ENCODE measurements at places on chromosomes 12 and 14. TPM values are rescaled to one million over a fixed set of nuclear protein-coding genes. Genes with fewer than 3 reads are reported as not detected.

DNA sequence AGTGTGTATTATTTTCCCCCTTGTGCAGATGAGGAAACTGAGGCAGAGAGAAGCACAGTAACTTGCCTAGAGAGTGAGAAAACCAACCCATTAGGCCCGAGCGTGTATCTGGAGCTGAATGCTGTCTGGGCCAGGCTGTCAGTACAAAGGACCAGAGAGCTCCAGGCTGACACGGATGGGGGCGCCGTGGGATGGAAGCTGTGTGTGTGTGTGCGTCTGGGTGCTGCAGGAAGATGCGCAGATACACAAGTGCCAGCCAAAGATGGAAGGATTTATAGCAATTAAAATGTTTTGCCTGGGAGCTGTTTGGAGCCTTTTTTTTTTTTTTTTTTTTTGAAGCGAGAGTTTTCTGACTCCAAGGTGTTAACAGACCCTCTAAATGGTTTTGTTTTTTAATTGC, 53.7 kb upstream of the GPATCH2L start:
- DNase-seq: no peak

DNA sequence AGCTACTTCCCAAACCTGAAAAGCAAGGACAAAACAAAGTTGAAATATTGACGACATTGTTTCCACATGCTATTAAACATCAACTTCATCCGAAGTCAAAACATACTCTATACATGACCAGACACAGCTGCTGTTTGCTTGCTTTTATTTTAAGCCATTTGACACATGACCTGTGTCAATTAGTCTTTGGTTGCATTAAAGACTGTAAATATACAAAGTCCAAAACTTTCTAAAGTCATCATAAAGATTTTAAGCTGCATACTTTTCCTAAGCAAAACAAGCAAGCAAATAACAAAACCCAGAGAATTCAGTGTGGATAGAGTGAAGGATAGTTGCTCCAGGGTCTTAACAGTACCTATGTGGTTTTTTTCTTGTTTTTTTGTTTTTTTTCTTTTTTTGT, 21.8 kb downstream of the HAL start:
- no peak for DNase-seq

- no peak for DNase-seq
Measured at GRCh38 chr14:98170575-98170974, 1101.4 kb downstream of the BCL11B start.

DNA sequence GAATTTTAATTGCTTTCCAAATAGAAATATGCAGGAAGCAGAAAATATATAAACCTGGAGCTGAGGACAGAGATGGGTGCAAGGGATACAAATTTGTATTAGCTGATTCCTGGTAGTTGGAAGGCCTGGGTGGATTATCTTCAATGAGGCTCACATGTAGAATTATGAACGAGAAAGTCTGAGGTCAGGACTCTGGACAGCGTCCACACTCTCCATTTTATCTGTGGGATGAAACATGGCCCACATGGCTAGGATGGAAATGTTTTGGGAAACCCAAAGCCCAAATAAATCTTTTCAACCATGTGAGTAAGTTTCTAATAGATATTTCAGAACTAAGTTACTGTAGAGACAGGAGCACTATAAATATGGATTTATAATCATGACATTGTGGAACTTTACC, 256.1 kb downstream of the APAF1 start:
- peak; percentile 14 for DNase-seq

GRCh38 chr14:103626146-103626850, 2.7 kb upstream of the KLC1 start:
- no peak for DNase-seq

GRCh38 chr14:97802430-97803373, 1005.5 kb downstream of the VRK1 start:
- peak; percentile 27 for DNase-seq

- DNase-seq: no peak
Measured at GRCh38 chr12:124252964-124253363, 41.9 kb upstream of the RFLNA start.

GRCh38 chr12:93609281-93610192, 37.1 kb downstream of the SOCS2 start:
- no peak for DNase-seq

GRCh38 chr12:5138256-5138655, 94.6 kb downstream of the KCNA5 start:
- DNase-seq: no peak

GRCh38 chr14:69289811-69290520, 30.0 kb downstream of the GALNT16 start:
- no peak for DNase-seq

DNA sequence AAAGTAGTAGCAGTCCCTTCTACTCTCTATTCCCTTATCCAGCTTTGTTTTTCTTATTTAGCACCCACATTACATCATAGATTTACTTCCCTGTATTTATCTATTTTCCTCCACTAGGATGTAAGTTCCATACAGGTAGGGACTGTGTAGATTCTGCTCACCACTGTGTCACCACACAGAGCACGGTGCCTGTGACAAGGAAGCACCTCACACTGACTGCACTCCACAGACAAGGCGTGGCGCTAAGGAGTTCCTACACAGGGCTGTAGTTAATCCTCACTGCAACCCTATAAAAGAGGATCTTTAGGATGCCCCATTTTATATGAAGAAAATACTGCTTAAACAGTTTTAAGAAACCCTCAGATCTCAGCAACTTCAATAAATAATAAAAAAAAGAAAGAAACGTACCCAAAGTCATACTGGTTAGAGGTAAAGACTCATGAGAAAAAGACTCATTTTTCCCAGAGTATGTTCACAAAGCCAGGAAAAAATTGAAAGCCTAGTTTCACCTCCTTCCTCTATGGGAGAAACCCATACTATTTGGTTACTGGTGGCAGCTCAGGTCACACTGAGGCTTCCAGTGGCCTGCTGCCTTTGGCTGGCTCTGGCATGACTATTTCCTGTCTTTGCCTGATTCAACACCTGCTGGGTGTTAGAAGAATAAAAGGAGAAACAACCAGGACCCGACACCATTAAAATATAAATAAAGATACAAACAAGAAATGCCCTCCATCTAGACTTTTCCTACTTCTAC, 36.9 kb downstream of the RAD9B start:
- no peak for DNase-seq

DNA sequence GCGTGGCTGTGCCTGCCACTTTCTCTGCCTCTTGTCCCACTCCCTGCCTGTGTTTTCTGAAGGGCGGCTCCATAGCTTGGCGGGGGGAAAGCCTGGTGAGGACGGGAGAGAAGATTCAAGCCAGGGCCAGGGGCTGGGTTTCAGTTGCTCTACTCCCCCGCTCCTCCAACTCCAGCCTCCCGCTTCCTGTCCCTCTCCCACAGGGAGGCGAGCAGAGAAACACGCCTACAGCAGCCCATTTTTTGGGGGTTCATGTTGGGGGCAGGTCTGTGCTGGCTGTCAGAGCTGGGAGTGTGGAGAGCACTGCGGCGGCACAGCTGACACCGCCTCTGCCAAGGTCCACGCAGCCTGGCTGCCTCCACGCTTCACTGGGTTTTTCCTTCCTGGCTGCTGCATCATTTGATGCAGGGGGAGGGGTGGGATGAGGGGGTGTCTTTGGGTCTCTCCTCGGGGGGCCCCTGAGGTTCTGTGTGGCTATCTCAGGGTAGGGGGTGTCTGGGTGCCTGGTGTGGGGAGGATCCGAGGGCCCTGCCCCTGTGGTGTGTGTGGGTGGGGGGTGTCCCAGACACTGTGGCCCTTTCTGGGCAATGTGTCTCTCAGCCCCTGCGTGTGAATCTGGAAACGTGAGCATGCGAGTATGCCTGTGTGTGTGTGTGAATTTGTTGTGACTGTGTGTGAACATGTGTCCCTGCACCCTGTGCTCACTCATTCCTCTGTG, 10.7 kb upstream of the KRT80 start:
- no peak for DNase-seq

DNA sequence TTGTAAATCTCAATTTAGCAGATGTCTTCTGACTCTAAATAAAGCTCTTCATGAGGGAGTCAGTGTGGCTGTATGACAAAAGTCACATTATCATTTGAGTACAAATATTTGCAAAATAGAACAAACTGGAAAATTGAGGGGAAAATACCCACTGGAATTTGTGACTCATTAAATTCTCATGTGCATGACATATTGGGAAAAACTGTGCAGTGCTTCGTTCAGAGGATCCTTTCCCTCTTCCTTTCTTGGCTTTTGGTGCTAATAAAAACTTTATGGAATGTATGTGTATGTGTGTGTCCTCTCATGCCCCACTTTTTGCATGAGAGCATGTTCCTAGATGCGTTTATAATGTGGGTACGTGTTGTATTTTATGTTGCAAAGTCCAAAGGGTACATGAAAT, 267.8 kb downstream of the KTN1 start:
- DNase-seq: no peak

GRCh38 chr12:120822832-120823503, 81.2 kb downstream of the SPPL3 start:
- DNase-seq: no peak

DNA sequence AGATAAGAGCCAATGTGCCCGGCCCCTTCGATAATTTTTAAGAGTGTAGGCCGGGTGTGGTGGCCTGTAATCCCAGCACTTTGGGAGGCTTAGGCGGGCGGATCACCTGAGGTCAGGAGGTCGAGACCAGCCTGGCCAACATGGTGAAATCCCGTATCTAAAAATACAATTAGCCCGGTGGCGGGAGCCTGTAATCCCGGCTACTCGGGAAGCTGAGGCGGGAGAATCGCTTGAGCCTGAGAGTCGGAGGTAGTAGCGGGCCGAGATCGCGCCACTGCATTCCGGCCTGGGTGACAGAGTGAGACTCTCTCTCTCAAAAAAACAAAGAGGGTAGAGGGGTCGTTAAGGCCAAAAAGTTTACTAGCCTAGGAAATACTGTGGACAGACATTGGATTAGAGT, 2.6 kb downstream of the KRAS start:
- DNase-seq: no peak

GRCh38 chr12:111066744-111067437, 146.5 kb upstream of the MYL2 start:
- no peak for DNase-seq

GRCh38 chr14:80940146-80940545, 1.4 kb downstream of the CEP128 start:
- DNase-seq: no peak

- no peak for DNase-seq
Measured at GRCh38 chr14:100033347-100034075, 31.7 kb upstream of the EVL start.

GRCh38 chr14:33350366-33350990, 411.8 kb downstream of the NPAS3 start:
- no peak for DNase-seq

- DNase-seq: no peak
Measured at GRCh38 chr12:116194935-116195431, 82.5 kb downstream of the MED13L start.

- DNase-seq: peak; percentile 74
Measured at GRCh38 chr14:53953828-53954550, 2.6 kb downstream of the BMP4 start.

GRCh38 chr12:81212996-81213696, 135.3 kb downstream of the ACSS3 start:
- DNase-seq: no peak

GRCh38 chr12:12648951-12649650, 37.4 kb downstream of the CREBL2 start:
- DNase-seq: no peak

- peak; percentile 92 for DNase-seq
Measured at GRCh38 chr12:10212739-10213131, at the start of gene GABARAPL1. GABARAPL1 (plus strand) TSS chr12:10212877; CDS start chr12:10213130, 253 bp downstream.

GRCh38 chr14:54550514-54550913, 16.4 kb upstream of the SAMD4A start:
- no peak for DNase-seq

- no peak for DNase-seq
Measured at GRCh38 chr14:91477388-91477787, 32.7 kb downstream of the PPP4R3A start.

DNA sequence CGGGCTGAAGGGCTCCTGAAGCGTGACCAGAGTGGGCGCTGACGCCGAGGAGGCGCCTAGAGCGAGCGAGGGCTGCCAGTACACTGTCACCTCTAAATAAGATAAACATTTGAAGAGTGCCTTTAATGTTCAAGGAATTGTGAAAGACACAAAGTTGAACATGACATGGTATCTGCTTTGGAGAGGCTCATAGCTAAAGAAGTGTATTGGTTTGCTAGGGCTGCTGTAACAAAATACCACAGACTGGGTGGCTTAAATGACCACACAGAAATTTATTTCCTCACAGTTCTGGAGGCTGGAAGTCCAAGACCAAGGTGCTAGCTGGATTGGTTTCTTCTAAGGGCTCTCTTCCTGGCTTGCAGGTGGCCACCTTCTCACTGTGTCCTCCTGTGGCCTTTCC, 33.7 kb upstream of the NUBPL start:
- no peak for DNase-seq

DNA sequence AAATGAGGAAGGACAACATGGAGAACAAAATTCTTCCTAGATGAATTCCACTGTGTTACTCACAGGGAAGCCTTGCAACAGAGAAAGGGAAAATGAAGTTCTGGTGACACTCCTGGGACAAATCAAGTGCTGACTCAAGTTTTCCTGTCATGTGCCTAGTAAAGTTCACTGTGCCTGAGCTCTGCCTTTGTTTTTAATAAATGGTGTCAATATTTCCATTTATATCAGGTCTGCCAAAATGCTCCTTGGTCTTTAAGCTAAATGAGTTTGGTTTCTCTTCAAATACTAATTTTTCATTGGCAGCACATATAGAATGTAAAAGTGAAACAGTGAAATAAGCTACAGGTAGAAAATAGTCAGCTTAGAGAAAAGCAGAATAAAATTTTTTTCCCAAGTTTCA, 33.0 kb downstream of the HIGD1C start:
- peak; percentile 74 for DNase-seq

GRCh38 chr12:110349514-110350151, 53.9 kb downstream of the ANAPC7 start:
- no peak for DNase-seq

DNA sequence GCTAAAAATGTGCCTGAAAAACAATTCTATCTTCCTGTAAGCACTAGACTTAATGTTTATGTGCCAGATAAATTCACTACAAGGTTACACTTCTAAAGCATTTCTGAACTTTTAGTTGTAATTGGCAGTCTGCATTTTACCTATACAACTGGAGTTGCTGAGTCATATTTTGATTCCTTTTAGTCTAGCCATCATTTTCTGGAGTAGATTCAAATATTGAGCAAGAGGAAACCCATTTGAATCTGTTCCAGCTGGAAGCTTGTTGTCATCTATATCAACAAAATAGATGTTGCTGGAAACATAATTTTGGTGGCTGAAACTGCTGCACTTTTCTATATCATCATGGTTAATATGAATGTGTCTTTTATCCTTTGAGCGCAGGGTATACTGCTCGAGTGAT, 122.2 kb upstream of the CCDC175 start:
- no peak for DNase-seq

GRCh38 chr12:8709124-8709830, 11.5 kb downstream of the RIMKLB start:
- no peak for DNase-seq

- DNase-seq: peak; percentile 62
Measured at GRCh38 chr12:101935890-101936746, 58.7 kb downstream of the DRAM1 start.

Gene LYZ
- polyA plus RNA-seq: 170 TPM

Gene NTF3
- polyA plus RNA-seq: 6.3 TPM

Gene KLRK1
- 0.52 TPM for polyA plus RNA-seq

Gene WDR89
- 5.6 TPM for polyA plus RNA-seq

Gene TSPAN19
- not detected for polyA plus RNA-seq

Gene AQP6
- not detected for polyA plus RNA-seq

Gene RHOJ
- polyA plus RNA-seq: 2.5 TPM

Gene ASPG
- polyA plus RNA-seq: 14.7 TPM

Gene CABP1
- 0.74 TPM for polyA plus RNA-seq

Gene SSTR1
- 7.1 TPM for polyA plus RNA-seq

All from hepatocyte (in vitro differentiated cells).